ENCODE measurements at places on chromosomes 1 and 21. TPM values are rescaled to one million over a fixed set of nuclear protein-coding genes. Genes with fewer than 3 reads are reported as not detected.

Gene WNT2B
- 1.1 TPM for total RNA-seq

Gene BRDT
- not detected for total RNA-seq

Gene ISG15
- total RNA-seq, result 108 TPM

Gene CSTB
- 26.7 TPM for total RNA-seq

Gene HJV
- not detected for total RNA-seq

Gene OR2AK2
- not detected for total RNA-seq

Gene TNNT2
- not detected for total RNA-seq

Gene RBM34
- 53.4 TPM for total RNA-seq

Gene ZBTB8A
- 9.0 TPM for total RNA-seq

Gene OR2T2
- not detected for total RNA-seq

Gene GUCA2B
- total RNA-seq, result not detected

Gene SNX7
- 34.1 TPM for total RNA-seq

Gene NBPF20
- total RNA-seq, result 2.9 TPM

Gene CFAP141
- total RNA-seq, result not detected

Gene CFHR1
- total RNA-seq, result not detected

Gene SPRR3
- total RNA-seq, result not detected

Gene PLXNA2
- 40.7 TPM for total RNA-seq

Gene DISC1
- total RNA-seq, result 3.8 TPM

Gene KIF17
- total RNA-seq, result 23.4 TPM

Gene DCST1
- not detected for total RNA-seq

Gene DCST2
- total RNA-seq, result 0.11 TPM

Gene COL11A1
- total RNA-seq, result 0.33 TPM

Gene TBX19
- total RNA-seq, result 0.65 TPM

Gene TMEM200B
- total RNA-seq, result 0.26 TPM

Gene CLDN8
- not detected for total RNA-seq

Gene RGS4
- total RNA-seq, result 1.2 TPM

Gene FCAMR
- not detected for total RNA-seq

Gene FCRL5
- total RNA-seq, result not detected

Gene MECR
- 9.5 TPM for total RNA-seq

Gene ADAMTS4
- total RNA-seq, result 10.0 TPM

Gene SELE
- 1.5 TPM for total RNA-seq

Gene LENEP
- total RNA-seq, result not detected

Gene FOXO6
- total RNA-seq, result under 0.01 TPM

Gene ESRRG
- total RNA-seq, result not detected

Gene ZNF593OS
- not detected for total RNA-seq

Gene NPPA
- total RNA-seq, result not detected

Gene GPR52
- total RNA-seq, result 0.43 TPM

Gene HMCN1
- total RNA-seq, result 16.8 TPM

Gene PDE4B
- 299 TPM for total RNA-seq

Gene FGR
- total RNA-seq, result 0.22 TPM

Gene CACNA1S
- not detected for total RNA-seq

Gene FAM78B
- 0.52 TPM for total RNA-seq

Gene REN
- 0.11 TPM for total RNA-seq

Gene HSD3B1
- not detected for total RNA-seq

Gene LRRC53
- not detected for total RNA-seq

Gene LCE1E
- total RNA-seq, result not detected

Gene HES2
- 5.9 TPM for total RNA-seq

All from dermis lymphatic vessel endothelial cell (primary cell).